ENCODE measurements at places on chromosomes 12 and 14.

- no peak for DNase-seq
These were observed 28.6 kb downstream of the NAA30 start for GRCh38 chr14:57418999-57419398.

GRCh38 chr12:48189331-48190125 lies 6.1 kb downstream of the CCDC184 start:
- DNase-seq: no peak

DNA sequence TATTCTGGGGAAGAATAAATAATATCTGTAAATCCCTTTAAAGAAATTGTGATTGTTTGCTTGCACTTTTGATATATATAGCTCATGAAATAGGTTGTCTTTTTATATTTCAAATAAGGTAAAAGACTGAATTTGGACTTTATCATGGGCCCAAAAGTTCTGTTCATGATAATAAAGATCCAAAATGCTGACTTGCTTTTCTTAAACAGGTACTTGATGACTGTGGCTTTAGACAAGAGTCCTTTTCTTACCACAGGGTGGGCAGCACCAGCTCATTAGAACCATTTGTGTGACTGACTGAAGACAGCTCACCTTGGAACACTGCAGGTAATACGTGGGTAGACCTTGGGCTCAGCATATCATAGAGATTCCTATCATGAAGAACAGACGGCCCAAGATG lies 432.6 kb downstream of the ETNK1 start:
- no peak for DNase-seq

- no peak for DNase-seq
These were observed 613.7 kb downstream of the DIO2 start for GRCh38 chr14:79597566-79597965.

DNA sequence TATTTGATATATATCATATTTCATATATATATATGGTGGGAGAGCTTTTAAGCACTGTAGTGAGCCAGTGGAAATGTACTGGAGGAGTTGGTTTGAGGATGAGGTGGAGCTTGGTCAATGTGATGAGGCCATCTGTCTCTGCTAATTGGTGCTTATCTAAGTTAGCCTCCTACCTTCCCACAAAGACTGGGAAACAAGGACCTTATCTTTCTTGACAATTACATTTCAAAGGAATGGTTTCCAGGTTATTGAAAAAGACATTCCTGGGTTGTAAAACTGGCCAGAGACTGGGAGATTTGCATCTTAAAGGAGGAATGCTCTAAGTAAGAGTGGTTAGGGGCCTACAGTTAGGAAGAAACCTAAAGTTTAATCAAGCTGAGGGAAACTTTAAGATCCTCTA lies 212.8 kb upstream of the SYT1 start:
- DNase-seq: no peak

GRCh38 chr14:69880044-69880487 lies 850 bp downstream of the SMOC1 start:
- no peak for DNase-seq

Measured in breast epithelium (tissue), 4 donors.